ENCODE measurements at places on chromosomes 4 and X.

- no peak for DNase-seq
Observed at GRCh38 chr4:78764498-78764961, 11.6 kb upstream of the BMP2K start.

GRCh38 chr4:73237044-73237443 is 21.6 kb downstream of the ANKRD17 start:
- DNase-seq, result no peak

DNA sequence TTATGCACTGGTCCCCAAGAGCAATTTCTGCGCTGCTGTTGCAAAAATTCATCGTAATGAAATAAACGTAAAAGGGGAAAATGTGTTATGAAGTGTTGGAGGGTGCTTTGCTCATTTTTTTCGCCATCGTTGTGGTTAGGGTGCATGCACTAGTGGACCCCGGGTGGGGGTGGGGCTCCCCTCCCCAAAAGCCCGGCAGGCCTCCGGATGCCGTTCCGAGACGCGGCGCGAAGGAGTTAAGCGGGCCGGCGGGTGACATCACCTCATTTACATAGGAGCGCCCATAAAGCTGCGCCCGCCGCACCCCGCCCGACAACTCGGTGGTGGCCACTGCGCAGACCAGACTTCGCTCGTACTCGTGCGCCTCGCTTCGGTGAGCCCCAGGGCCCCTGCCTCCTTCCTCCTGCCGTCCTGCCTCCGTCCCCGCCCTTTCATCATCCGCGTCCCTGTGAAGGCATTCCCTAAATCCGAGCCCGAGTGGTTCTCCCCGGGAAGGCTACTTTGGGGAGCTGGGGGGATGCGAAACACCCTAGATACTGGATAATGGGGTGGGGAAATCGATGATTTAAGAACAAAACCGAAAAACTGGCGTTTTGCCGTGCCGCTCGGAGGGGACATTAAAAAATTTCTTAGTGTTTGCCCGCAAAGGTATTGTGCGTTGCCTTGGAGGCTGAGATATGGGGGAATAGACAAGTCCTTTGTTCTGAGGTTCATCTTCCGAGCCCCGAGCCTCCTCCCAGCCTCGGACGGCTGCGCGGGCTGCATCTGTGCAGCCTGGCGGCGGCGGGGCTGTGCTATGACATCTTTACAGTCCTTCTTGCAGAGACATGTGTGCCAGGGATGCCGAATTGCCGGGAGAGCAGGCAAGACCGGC is at the start of gene TMSB4X:
Gene TMSB4X, plus strand, starts transcription at position 315 of the 874 bp plus-strand sequence.
- DNase-seq, result peak; percentile 73

DNA sequence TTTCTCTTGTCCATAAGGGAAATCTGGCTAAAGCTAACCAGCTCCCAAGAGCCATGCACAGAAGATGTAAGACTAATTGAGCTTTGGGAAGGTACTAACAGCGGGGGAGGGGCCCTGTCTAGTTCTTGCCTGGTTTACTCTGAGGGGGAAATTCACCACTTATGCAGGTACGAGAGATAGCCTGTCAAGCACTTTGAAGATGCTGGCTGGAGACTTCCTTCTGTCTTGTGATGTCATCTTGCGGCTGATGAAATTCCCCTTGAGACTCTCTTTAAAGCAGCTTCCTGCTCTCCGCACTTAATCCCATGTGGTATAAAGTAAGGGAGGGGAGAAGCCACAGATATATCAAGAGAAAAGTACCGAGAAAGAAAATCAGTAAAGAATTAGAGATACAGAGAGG is 345.3 kb downstream of the MAPK10 start:
- no peak for DNase-seq

- DNase-seq, result no peak
Observed at GRCh38 chr4:141713185-141713584, 76.8 kb downstream of the IL15 start.

GRCh38 chr4:137536789-137537561 is 4.7 kb upstream of the PCDH18 start:
- DNase-seq, result no peak

GRCh38 chr4:98352940-98353339 is 91.8 kb downstream of the RAP1GDS1 start:
- DNase-seq, result no peak

GRCh38 chr4:118797558-118798142 is 38.3 kb downstream of the SEC24D start:
- no peak for DNase-seq

DNA sequence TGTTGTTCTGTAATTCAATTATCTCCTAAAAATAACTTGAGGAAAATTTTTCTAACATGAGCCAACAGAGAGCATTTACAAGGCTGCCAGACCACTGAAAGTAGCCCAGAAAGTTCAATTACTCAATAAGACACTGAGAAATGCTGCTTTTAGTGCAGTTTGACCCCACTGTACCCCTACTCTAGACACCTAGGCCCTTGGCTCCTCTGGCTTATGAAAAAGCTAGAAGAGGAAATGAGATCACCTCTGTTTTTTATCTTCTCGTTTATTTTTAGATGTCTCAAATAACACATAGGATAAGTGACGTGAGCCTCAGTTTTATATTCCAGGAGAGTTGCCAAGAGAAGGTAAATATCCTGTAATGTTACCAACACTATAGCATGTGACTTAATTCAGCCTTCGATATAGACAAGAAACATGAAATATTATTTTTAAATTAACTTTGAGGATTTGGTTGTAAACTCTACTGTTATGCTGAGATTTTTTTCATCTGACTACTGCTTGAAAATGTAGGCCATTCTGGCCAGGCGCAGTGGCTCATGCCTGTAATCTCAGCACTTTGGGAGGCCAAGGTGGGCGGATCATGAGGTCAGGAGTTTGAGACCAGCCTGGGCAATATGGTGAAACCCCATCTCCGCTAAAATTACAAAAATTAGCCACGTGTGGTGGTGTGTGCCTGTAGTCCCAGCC is 24.4 kb downstream of the TNIP3 start:
- no peak for DNase-seq

GRCh38 chr4:155805016-155805415 is 46.2 kb downstream of the GUCY1B1 start:
- DNase-seq, result no peak

DNA sequence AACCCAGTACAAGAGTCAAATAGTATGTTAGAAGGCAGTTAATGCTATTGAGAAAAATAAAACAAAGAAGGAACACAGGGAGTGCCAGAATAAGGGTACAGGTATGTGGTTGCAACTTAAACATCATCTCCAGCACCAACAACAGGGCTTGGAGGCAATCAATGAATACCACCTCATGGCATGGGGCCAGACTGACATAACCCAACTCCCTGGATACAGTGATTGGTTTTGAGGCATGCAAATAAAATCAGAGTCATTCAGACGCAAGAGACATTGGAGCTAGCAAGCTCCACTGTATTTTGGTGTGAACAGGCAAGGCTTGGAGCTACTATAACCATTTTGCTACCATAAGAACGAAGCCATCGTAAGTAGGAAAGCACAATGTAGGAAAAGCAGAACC is 56.7 kb downstream of the PPP3CA start:
- DNase-seq, result no peak

DNA sequence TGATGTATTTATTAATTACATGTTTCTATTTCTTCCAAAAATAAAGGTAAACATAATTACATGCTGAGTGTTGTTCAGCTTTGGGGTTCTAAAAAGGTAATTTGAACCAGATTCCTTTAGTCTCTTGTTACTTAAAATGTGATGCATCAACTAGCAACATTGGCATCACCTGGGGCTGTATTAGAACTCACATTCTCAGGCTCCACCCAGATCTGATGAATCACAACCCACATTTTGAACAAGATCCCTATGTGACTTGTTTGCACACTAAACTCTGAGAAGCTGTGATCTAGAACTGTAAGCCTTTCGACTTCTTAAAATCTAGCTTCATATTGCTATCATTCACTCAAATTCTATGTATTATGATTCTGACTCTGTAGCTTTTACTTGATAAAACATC is 23.0 kb upstream of the HS3ST1 start:
- no peak for DNase-seq

- DNase-seq, result peak; percentile 38
Observed at GRCh38 chr4:185201977-185202962, 1.5 kb downstream of the CFAP97 start.

DNA sequence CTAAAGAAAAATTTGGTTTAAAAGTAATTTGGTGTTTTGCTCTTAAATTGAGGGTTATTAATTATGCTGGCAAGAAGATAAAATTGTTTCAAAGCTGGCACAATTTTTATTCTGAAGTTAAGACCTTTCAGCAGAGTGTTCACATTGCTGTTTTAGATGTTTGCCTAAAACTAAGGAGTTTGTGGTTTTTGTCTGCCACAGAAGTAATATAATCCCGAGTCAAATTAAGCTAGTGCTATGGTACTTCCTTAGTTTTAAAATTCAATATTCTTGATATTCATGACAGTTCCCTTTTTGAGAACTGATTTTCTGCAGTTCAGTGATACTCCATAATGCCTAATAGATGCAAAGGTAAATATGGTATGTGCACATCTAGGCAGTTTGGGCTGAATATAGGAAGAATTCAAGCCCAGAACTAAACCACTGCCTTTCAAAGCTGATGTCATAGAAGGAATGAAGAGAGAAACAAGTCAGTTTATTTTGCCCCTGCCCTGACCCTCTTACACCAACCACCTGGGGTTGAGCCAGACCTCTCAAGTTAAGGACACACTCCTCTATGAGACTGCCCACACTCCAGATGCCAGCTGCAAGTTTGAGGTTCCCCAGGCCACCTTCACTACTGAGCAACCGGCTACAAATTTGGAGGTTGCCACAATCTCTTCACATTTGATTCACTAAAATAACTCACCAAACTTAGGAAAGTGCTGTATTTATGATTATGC is 32.1 kb upstream of the VEGFC start:
- DNase-seq, result no peak

GRCh38 chr4:89562746-89563145 is 255.1 kb upstream of the GPRIN3 start:
- DNase-seq, result no peak

GRCh38 chr4:133483600-133484246 is 334.6 kb downstream of the PCDH10 start:
- DNase-seq, result no peak

DNA sequence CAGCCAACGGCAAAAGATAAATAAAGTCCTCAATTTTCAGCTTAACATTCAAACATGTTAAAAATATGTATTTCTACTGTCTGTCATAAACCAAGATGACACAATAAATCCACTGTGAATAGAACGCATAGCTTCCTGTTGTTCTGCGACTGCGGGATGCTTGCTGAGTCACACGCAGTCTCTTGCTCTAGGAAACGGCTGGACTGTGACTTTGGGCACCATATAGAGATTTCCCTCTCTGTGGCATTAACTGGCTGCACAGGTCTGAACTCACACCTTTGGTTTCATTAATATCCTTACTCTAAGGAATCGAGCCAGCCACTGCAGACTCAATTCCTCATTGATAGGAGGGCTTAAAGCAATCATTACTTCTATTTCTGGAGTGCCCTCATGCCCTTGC is 8.4 kb downstream of the BEND4 start:
- DNase-seq, result no peak

DNA sequence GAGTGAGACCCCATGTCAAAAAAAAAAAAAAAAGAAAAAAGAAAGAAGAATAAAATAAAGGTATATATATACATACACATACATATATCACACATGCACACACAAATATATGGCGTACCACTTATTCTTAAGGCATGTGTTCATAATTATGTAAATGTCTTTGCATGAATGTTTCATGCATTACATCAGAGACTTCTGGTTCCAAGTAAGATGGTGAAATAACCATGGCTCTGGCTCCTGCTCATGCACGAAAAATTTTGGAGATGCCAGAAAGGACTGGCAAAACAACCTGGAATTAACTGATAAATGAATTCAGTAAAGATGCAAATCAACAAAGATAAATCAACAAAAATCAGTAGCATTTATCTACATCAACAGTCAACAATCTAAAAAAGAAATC is 19.7 kb upstream of the FHIP1A start:
- no peak for DNase-seq

GRCh38 chr4:54872261-54872660 is 214.5 kb downstream of the KIT start:
- no peak for DNase-seq

- DNase-seq, result no peak
Observed at GRCh38 chrX:136856050-136856449, 24.5 kb downstream of the RBMX start.

- no peak for DNase-seq
Observed at GRCh38 chr4:167826281-167826680, 266.1 kb upstream of the ANXA10 start.

DNA sequence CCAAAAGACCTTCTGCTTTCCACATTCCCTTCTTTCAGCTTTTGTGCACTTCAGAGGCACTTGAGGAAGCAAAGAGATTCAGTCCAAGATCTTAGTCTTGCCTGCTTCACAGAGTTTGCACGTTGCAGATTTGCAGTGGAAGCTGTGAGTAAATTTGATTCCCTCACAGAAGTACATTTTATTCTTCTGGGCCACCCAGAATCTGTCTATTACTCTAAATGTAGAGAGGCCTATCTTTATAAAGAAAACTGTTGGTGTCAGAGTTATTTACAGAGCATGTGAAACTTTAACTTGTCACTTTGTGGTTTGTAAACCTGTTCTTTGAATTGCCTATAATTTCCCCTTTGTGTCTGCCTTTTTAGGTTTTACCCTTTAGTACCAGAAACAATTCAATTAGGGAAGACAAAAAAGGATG is 15.5 kb downstream of the SPRY1 start:
- no peak for DNase-seq

DNA sequence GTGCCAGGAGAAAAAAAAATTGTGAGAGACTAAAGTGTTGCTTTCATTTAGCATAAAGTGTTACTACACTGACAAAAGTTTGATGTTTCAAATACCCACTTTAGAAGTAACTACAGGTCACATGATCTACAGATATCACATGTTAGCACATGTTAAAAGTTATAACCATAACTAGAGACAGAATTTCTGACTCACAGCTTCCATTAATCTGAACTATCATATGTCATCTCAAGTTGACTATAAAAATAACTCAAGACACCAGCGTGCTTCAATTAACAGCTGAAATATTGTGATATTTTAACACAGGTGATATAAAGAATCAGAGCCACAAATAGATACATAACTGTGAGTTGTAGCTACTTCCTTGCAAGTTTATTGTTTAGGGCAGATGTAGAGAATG is 591.5 kb upstream of the PITX2 start:
- DNase-seq, result no peak

DNA sequence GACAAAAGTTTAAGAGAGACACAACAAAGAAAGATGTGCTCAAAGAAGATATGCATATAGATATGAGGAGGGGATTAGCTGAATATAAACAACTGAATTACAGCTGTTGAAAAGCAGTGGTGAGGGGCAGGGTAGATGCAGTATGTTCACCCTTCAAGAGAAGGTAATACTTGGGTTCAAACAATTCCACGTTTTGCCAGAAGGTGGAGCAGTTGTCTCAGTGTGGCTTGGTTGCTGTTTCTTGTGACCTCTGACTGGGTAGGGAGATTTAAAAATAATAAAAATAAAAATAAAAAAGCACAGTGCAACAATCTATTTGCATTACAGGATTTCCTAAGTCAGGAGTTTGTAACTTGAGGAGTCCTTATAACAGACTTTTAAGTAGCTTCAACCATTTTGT is 23.3 kb downstream of the PHOX2B start:
- no peak for DNase-seq

GRCh38 chrX:136021160-136021559 is 35.9 kb downstream of the SLC9A6 start:
- no peak for DNase-seq

GRCh38 chr4:10108818-10109783 is 7.5 kb downstream of the WDR1 start:
- peak; percentile 52 for DNase-seq

GRCh38 chrX:153580700-153581386 is 18.1 kb downstream of the CCNQ start:
- no peak for DNase-seq

Measured in effector memory CD4-positive, alpha-beta T cell (primary cell).